ENCODE measurements at places on chromosomes 6 and 20.

- DNase-seq: no peak
Observed at GRCh38 chr6:5610640-5611039, 349.3 kb downstream of the FARS2 start.

DNA sequence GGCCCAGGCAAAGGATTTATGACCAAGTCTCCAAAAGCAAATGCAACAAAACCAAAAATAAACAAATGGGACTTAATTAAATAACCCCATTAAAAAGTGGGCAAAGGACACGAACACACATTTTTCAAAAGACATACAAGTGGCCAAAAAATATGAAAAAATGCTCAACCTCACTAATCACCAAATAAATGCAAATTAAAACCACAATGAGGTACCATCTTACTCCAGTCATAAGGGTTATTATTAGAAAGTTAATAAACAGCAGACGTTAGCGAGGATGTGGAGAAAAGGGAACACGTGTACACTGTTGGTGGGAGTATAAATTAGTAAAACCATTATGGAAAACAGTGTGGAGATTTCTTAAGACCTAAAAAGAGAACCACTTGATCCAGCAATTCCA is 71.1 kb downstream of the CEP162 start:
- DNase-seq: no peak

DNA sequence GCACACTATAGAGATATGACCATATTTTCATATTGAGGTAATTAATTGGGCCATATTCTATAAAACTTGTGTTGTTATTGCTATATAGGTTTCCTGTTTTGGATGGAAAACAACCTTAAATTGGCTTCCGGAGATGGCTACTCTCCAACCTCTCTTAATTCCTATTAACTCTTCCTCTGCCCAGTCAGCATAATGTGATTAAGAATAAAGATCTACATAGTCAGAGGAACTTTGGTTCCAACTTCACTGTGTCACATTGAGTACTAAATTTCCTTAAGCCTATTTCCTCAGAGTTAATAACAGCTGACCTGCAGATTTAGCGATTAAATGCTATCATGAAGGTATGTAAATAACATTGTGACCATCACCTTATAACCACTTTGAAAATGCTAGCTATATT is 67.7 kb downstream of the PTPRK start:
- DNase-seq: no peak

DNA sequence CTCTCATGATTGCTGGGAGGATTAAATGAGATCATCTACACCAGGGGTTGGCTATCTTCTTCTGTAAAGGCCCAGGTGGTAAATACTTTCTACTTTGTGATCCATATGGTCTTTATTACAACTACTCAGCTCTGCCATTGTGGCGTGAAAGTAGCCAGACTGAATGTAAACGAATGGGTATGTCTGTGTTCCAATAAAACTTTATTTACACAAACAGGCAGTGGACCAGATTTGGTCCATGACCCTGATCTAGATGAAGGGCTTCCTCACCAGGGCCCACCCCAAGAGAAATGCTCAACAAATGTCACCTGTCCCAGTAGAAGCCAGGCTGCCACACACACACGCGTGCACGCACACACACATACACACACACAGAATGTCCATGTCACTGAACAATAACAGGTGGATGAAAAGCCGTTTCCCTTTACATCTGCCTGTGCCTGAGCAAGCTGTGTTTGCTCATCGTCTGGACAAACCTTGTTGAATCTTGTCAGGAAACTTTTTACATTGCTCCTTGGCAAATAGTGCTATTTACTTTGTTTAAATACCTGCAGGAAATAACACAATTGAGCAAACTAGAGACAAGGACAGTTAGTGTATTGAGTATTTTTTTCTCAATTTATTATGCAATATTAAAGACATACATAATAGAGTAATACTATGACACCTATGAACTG is 114.3 kb downstream of the EYA2 start:
- DNase-seq: no peak

DNA sequence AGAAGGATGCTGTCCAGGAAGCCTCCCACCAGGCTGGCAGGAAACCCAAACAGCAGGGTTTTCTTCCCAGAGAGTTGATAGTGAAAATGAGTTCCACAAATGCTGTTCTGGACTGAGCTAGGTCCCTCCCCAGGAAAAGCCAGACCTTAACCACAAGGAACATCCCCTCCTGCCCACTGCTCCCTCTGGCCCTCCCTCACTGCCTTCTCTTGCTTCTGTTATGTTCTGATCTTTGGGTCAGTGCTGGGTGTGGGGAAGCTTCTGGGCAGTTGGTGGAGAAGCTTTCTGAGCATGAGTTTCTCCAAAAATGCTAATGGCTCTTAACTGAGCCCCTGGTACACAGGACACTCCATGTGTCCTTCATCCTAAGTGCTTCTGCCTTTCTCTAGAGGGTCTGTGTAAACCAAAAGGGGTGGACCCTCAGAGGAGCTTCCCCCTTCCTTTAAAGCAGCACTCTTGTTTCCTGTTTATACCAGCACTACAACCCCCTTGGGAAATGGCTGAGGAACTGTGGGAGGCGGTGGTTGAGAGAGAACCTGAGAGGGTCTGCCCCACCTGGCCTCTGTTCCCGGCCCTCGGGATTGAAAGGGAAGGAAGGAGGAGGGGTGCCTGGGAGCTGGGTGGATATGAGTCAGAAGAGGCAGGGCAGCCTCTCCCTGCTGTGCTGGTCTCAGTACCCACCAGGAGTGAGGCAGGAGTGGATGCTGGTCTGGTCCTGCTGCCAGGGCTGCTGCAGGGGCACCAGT is 42.0 kb downstream of the CDS2 start:
- DNase-seq: peak; percentile 49

DNA sequence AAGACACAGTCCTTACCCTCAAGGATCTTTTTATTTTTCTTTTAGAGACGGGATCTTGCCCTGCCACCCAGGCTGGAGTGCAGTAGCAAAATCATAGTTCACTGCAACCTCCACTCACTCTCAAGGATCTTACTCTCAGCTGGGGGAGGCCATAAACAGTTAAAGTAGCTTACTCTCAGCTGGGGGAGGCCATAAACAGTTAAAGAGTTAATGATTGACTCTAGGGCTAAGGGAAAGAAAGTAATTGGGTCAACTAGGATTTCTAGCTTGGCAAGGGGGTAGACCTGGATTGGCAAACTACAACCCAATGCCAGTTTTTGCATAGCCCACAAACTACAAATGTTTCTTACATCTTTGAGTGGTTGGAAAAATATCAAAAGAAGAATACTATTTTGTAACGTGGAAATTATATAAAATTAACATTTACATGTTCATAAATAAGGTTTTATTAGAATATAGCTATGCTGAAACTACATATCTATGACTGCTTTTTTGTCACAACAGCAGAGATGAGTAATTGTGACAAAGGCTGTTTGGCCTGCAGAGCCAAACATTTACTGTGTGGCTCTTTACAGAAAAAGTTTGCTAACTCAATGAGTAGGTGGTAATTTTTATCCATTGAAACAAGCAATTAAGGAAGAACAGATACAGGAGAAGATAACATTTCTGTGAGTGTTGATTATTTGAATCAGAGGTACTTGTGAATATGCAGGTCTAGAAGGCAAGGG is 46.4 kb downstream of the PTPRA start:
- DNase-seq: no peak

DNA sequence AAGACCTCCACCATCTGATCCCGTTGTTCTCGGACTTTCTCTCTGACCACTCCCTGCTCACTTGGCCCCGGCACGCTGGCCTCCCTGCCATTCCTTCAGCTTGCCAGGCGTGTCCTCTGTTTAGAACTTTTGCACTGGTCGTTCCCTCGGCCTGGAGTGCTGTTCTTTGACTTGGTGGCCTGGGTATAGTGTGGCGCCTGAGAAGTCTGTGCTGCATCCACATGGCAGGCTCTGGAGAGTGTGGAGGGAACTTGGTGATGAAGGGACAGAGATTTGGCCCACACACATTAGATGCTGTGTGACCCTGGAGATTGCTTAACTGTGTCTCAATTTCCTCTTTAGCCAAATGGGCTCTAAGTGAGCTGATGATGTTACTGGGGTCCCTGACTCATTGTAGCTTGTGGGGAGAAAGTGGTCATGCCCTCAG is 13.0 kb upstream of the TGM2 start:
- peak; percentile 94 for DNase-seq

DNA sequence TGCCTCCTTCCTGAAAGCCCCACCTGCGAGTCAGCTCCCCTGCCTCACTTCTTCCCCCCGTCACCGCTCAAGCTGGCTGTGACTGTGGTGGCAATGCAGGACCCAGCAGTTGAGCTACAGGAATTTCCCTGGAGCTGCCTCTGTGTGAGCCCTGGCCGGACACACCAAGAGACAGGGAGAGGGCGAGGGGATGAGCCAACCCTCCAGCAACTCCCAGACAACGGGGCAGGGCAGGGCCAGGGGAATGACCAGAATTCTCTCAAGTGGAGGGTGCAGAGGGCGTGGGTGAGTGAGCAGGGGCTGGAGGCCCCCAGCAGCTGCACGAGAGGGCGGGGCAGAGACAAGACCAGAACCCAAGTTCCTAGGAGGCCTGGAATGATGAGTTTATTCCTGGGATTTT is 4.9 kb upstream of the ARFGAP1 start:
- no peak for DNase-seq

- no peak for DNase-seq
Observed at GRCh38 chr20:24896984-24897383, 52.1 kb upstream of the CST7 start.

DNA sequence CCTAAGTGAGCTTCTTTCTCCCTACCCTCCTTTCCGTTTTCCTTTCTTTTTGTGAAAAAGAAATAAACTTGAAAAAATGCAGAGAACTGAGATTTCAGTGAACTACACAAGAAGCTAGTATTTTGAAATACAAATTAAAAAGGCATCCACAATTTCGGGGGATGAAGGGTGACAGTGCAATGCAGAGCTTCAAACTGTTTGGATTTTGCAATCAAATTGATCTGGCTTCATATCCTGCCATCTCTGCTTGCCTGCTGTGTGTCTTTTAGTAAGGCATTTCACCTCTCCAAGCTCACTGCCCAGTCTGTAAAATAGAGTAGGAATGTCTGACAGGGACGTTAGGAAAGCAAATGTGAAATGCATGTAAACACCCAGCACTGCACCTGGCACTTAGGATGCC is 258.0 kb downstream of the HACE1 start:
- no peak for DNase-seq

GRCh38 chr6:129853996-129854711 is 7.0 kb downstream of the TMEM244 start:
- no peak for DNase-seq
